ENCODE measurements at places on chromosomes 3 and 15.

DNA sequence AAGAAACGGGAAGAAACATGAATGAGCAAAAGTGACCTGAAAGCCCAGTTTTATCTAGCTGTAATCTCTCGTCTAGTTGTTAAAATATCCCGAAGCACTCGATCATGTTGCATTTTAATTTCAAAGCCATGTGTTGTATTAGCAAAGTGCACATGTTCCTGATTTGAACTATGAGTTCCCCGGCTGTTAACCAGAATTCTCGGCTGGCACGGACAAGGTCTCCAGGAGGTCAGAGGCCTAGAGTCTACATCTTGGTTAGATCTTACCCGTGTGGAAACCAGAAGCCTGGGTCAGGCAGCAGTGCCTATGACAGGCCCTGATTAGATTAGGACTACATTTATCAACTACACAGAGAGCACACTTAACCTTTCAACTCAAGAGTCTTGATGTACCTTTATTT lies 195.8 kb downstream of the CDIN1 start:
- DNase-seq, result no peak

DNA sequence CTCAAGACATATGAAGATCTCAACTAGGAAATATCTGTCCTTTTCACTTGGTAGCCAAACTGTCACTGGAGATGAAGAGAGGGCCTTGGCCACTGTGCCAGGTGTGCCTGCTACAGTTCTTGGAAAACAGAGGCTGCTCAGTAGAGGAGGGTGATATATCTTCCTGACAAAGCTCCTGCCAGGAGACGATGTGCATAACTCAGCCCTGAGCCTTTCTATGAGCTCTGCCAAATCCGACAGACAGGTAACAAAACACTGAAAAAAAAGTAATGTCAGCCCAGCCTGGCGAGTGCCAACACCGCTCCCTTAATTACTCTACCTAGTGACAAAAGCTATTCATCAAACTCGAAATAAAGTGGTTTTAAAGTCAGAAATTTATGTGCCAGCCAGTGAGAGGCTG lies 123.2 kb downstream of the MFSD1 start:
- DNase-seq, result no peak

- DNase-seq, result no peak
Observed at GRCh38 chr15:69299943-69300588, 1.4 kb downstream of the PAQR5 start.

DNA sequence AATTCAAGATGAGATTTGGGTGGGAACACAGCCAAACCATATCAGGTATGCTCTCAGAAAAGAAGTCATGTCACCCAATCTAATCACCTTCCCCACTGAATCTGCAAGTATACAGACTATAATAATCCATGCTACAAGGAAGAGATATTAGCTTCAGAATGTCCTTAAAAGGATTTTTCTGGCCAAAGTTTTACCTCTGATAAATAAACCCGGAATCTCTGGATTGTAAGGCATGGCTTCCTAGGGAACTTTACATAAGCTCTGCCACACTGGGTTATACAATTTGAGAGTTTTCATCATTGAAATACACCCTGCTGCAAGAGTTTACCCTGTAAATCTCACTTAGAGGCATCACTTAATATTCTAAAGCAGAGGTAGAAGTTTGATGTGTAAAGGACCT lies 330.5 kb upstream of the KCNMB2 start:
- DNase-seq, result no peak

- no peak for DNase-seq
Observed at GRCh38 chr3:61573441-61573840, 12.1 kb downstream of the PTPRG start.

- no peak for DNase-seq
Observed at GRCh38 chr3:53803124-53803815, 42.9 kb downstream of the CHDH start.

DNA sequence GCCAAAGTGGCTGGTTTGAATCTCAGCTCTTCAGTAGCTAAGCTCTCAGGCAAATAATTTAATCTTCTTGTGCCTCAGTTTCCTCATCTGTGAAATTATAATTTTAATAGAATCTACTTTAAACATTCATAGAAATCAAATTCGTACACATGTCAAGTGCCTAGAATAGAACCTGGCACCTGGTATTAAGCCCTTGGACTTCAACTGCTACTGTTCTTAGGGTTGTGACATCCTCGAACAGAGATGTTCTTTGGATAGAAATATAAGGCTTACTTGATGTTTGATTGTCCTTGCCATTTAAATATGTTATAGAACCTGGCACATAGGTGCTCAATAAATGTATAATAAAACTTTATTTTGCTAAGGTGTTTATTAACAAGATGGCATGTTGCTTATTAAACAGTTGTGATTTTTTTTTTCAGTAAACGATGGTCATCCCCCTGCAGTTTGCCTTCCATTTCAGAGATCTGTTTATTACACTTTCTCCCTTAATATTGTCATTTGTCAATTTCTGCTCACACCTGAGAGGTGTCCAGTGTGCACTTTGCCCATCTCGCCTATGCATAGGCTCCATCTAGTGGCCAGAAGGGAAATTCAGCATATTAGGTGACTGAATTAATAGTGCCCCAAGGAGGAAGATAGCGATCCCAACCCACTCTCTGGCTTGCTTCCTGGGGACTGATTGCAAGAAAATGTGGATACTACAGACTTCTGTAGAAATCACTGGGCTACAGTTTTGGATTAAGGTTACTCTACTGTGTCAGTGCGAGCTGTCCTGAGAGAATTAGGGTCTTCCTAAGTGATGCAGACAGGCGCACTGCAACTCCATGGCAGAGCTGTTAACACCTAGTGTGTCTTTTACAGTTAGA lies 10.7 kb downstream of the IGF1R start:
- no peak for DNase-seq

- DNase-seq, result no peak
Observed at GRCh38 chr3:142987080-142987700, 14.2 kb upstream of the U2SURP start.

DNA sequence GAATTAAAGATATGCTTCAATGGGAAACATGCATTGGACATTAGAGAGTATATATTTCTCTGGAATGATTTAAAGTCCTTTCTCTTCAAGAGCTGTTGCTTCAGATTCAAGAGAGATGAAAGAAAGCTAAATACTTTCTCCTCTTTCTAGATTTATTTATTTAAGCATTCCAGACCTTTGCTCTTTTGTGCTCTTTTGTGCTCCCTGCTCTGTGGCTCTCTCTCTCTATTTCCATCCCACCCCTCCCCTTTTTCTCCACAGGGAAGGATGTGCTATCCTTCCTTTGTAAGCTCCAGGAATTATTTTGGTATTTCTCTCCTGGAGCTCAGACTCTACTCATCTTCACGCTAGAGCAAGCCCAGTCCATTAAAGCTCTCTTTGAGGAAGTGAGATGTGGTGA lies 871.9 kb upstream of the GBE1 start:
- no peak for DNase-seq

GRCh38 chr15:65630760-65631159 lies 9.0 kb downstream of the SLC24A1 start:
- no peak for DNase-seq

- DNase-seq, result no peak
Observed at GRCh38 chr3:38655708-38656300, 6.3 kb upstream of the SCN5A start.

- no peak for DNase-seq
Observed at GRCh38 chr15:101050623-101051290, 131.6 kb downstream of the LRRK1 start.

DNA sequence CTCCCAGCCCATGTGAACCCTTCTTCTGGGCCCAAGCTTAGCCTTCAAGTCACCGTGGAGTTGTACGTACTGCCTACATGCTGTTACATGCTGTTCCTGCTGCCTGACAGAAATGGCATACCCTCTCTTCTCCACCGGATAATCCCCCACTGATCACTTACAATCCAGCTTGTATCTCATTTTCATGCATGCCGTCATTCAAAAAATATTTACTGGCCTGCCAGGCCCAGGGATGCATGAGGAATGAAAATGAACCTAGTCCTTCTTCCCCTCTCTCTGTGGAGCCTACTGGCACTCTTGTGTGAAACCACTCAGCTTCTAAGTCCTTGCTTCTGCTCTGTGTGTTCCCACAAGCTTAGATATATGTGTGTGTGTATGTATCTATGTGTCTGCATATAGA lies 60.6 kb downstream of the WNT5A start:
- DNase-seq, result no peak

- no peak for DNase-seq
Observed at GRCh38 chr3:17278006-17278405, 393.3 kb downstream of the PLCL2 start.

- no peak for DNase-seq
Observed at GRCh38 chr3:31025541-31025940, 131.1 kb upstream of the GADL1 start.

- no peak for DNase-seq
Observed at GRCh38 chr3:98885851-98886250, 15.6 kb downstream of the DCBLD2 start.

GRCh38 chr15:63869371-63870042 lies 35.8 kb upstream of the HERC1 start:
- no peak for DNase-seq

DNA sequence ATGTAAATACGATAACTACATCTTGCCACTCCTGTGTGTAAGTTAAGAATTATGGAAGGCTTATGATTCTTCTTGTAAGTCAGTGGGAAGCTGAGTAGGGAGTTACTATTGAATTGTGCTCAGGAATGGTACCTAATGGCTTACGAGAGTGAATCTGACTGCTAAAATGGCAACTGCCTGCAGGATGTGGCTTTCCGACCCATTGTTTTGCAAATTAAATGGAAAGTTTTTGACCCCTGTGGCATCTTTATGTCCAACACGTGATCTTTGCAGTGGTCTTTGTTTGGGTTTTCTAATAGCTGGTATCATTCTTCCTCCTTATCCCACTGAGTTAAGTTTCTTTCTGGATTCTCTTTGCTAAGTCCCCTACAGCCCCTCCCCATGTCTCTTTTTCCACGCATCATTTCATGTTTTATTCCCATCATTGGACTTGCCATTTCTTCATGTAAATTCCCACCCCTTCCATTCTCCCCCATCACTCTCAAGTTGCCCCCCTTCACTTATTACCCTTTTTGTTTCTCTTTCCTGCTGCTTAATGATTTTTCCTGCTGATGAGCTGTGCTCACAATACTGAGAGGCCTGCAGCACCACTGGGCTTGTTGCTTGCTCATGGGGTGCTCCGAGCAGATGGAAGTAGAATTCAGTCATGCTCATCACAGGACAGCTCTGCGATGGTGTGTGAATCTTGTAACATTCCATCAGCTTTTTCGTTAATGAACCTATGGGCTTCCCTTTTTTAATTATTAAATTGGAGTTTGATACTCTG lies 428.2 kb upstream of the IL12A start:
- DNase-seq, result no peak

DNA sequence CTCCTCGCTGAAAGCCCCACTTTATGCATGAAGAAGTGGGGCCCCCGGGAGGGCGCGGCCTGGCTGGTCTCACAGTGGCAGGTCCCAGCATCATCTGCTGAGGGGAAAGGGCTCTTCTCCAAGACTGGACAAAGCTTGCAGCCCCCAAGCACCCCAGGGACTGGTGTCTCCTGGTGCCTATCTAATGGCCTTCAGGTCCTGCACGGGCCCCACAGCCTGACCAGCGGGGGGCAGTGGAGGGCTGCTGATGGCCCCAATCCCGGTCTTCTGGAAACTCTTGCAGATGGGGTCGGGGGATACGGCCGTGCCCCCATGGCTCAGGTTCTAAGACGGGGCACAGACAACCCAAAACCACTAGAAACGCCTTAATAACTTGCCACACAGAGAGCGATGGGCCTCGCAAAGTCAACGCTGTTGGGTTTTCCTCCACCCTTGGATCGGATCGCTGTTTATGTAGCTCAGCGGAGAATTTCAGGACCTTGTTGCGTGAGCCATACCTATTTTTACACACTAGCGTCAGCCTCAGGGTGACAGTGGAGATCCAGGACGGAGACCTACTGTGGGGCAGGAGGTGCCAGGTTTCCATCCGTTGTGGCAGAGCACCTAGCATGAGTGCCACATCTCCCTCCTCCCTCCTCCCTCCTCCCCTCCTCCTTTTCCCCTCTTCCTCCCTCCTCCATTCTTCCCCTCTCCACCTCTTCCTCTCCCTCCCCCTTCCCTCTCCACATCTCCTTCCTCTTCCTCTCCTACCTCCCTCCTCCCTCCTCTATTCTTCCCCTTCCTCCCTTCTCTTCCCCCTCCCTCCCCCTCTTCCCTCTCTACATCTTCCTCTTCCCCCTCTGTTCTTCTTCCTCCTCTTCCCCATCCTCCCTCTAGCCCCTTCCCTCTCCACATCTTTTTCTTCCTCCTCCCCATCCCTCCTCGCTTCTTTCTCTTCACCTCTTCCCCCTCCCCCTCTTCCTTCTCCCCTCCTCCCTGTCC lies 79.3 kb upstream of the ALDH1L1 start:
- peak; percentile 41 for DNase-seq

- DNase-seq, result no peak
Observed at GRCh38 chr15:89681146-89681545, 2.0 kb upstream of the PLIN1 start.

DNA sequence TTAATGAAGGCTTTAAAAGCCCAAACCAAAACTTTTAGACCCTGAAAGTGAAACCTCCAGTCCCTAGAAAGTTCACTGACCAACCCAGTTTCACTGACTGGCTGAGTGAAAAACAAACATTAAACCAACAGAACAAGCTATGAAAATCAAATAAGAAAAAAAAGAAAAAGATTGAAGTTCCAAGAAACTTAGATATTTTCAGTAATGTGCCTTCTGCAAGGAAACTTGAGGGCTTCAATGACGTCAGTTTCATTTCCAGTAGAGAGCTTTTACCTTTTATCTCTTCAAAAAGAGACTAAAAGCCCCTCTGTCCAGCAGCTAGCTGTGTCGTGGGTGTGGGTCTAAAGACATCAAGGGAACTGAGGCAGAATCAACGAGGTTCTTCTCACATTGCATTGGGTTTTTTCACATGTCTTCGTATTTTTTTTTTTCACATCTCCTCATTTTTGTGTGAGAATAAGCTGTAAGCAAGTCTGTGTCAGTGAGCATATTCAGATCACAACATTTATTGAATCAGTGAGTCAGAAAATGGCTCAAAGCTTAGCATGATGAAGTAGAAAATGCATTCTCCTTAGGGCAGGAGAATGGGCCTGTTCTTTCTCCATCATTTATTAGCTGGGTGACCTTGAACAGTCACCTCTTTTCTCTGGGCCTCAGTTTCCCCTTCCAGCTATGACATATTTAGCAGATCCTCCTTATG lies 54.8 kb upstream of the BCL6 start:
- DNase-seq, result no peak

- no peak for DNase-seq
Observed at GRCh38 chr3:105274536-105274935, 92.2 kb upstream of the ALCAM start.

DNA sequence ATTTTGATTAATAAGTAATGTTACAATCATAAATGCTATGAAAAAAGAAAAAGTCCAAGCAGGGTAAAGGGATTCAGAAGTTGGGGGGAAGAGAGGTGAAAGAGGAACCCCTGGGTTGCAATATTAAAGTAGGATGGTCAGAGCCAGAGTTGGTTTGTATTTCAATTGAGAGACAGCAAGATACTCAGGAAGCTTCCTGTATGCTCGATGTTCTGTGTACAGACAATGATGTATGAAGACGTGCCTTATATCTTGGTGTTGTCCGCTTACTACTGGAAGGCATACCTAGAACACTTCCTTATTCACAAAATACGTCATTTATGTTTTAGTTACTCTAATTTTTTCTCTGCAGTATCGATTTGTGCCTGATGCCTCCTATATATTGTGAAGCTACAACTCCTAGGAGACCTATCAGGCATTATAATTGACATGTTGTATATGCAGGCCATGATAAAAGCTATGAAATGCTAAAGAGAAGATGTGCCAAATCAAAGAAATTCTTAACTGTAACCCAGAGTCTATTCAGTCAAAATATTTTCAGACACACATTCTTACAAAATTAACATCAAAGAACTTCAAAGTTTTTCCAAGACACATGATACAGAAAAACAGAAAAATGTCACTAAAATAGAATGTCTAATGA lies 87.5 kb downstream of the TBL1XR1 start:
- DNase-seq, result no peak

GRCh38 chr3:50351323-50351697 lies 648 bp downstream of the CYB561D2 start:
- no peak for DNase-seq
